ENCODE measurements at places on chromosomes 12 and 14.

DNA sequence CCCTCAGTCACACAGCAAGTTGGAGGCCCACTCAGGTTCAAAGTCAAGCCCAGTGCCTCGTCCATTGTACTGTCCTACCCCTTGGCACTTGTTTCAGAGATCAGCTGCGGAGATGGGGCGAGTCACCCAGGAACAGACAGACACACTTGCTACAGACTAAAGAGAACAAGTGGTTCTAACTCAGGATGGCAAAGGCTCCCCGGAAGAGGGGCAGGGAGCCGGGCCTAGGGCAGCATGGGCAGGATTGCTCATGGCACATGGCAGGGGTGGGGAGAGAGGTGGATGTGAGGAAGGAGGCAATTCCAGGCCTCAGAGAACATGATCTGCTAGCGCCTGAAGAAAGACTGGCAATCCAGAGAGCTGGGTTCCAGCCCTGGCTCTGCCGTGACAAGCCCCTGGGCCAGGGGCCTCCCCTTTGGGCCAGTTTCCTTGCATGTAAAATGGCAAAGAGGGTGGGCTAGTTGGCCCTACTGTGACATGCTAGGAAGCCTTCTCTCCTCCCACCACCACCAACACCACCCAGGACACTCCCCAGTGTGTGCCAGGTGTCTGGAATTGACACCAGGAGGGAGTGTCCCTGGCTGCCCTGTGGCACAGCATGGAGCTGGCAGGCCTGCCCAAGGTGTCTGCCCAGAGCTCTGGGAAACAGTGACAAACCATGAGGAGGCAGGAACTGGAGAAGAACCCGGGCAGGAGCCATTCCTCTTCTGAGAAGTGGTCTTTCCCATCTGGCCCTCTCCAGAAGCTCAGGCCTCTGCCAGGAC, 24.0 kb upstream of the IRF2BPL start:
- H3K36me3 ChIP-seq: no peaks in the 10 kb centered on the region
- H3K4me1 ChIP-seq: peaks cover 8% of the 10 kb centered on the region
- no peak overlapping the region for H3K4me3 ChIP-seq
- no peak overlapping the region for H3K27ac ChIP-seq
- no peaks in the 10 kb centered on the region for H3K27me3 ChIP-seq

DNA sequence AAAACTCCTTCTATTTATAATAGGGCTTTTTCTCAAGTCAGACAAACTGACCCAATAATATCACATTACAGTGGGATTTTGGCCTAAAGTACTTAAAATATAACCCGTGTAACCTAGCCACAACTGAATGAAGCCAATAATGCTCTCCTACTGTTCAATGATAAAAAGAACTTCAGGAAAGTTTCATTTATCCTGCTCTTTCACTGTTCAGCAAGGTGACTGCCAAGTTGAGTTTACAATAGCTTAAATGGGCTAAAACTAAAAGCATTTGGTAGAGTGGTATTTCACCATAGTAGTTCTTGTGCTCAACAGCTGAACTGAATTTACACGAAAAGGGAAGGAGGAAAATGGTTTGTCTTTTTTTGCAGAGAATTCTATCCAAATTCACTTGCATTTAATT, 49.8 kb downstream of the CNTN1 start:
- no peak for DNase-seq
- H3K4me3 ChIP-seq: no peak overlapping the region
- H3K4me1 ChIP-seq: no peaks in the 10 kb centered on the region
- no peak overlapping the region for H3K27ac ChIP-seq
- H3K36me3 ChIP-seq: no peaks in the 10 kb centered on the region

- no peaks in the 10 kb centered on the region for H3K27me3 ChIP-seq
- peaks cover 14% of the 10 kb centered on the region for H3K4me1 ChIP-seq
- H3K27ac ChIP-seq: no peak overlapping the region
- peaks cover 12% of the 10 kb centered on the region for H3K36me3 ChIP-seq
These were observed 20.4 kb downstream of the VASH1 start for GRCh38 chr14:76781648-76782051.

DNA sequence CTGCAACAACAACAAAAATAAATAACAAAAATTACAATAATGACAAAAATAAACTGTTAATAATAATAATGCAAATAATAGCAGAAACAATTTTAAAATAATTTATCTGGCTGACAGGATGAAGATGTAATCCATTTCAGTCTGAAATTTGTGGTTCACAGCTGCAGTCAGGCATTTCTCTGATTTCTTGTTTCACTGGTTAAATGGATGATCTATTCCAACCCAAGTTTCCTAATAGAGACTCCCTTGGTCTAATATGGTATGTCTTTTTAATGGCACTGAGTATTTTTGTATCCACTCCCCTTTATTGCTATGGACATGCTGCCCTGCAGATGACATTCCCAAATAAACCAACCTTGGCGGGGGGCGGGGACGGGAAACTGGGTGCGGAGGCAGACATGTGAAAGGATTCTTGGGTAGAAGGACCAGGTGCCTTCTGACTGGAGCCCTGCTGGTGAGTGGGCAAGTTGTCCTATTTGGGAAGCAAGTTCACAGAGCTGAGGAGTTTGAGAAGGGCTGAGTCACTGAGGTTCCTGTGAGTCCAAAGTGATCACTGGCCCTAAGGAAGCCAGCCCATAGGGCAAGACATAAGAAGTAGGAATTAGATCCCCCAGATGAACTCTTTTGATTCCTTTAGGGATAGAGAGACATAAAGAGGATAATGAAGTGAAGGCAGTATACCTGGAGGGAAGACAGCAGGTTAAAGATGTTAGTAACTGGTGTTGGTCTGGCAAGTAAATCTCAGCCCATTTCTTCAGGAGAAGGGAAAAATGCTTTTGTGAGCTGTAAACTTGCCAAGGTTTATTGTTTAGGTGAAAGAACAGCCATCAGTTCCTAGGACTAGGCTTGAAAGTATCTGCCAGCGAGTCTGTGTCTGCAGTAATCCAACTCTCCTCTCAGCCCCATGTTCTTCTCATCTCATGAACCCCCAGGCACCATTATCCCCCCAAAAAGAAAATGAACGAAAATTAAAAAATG, 14.5 kb downstream of the FOXG1 start:
- no peaks in the 10 kb centered on the region for H3K4me1 ChIP-seq
- no peak for DNase-seq
- no peak overlapping the region for H3K27ac ChIP-seq
- peaks cover 7% of the 10 kb centered on the region for H3K27me3 ChIP-seq
- no peak overlapping the region for H3K4me3 ChIP-seq

GRCh38 chr14:94850309-94851211, 80.6 kb upstream of the GSC start:
- H3K27ac ChIP-seq: no peak overlapping the region
- no peaks in the 10 kb centered on the region for H3K4me1 ChIP-seq
- DNase-seq: no peak
- no peak overlapping the region for H3K4me3 ChIP-seq
- H3K27me3 ChIP-seq: no peaks in the 10 kb centered on the region
- no peaks in the 10 kb centered on the region for H3K36me3 ChIP-seq

DNA sequence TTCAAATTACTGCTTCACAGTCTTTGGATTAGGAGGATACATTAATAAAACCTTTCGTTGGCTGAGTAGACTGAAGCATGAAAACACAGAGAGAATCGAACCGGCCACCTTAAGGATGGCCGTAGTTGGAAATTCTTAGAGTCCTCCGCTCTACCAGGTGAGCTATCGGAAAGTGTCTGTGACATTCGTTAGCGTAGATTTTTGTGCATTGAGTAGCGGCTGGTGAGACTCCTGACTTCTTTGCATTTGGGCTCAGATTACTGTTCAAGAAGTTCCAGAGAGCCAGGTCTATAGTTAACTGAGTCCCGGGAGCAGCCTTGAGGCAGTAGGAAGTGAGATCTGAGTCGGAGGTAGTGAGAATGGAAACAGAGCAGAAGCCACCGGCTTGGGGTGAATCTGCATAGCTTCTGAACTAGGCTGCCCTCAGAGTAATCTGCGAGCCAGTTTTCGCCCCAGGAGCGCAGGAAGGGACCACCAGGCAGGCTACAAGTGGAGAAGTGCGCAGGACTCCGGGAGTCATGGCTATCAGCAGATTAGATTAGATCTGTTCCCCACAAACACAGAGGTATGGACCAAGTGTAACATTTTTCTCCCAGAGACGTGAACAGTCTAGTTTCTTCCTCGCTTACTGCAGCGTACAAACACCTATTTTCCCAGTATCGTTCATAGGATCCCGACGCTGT, 11.0 kb downstream of the OR6S1 start:
- peak overlapping the region; percentile 44 for H3K4me3 ChIP-seq
- peaks cover 4% of the 10 kb centered on the region for H3K27me3 ChIP-seq
- H3K36me3 ChIP-seq: no peaks in the 10 kb centered on the region
- H3K27ac ChIP-seq: no peak overlapping the region

DNA sequence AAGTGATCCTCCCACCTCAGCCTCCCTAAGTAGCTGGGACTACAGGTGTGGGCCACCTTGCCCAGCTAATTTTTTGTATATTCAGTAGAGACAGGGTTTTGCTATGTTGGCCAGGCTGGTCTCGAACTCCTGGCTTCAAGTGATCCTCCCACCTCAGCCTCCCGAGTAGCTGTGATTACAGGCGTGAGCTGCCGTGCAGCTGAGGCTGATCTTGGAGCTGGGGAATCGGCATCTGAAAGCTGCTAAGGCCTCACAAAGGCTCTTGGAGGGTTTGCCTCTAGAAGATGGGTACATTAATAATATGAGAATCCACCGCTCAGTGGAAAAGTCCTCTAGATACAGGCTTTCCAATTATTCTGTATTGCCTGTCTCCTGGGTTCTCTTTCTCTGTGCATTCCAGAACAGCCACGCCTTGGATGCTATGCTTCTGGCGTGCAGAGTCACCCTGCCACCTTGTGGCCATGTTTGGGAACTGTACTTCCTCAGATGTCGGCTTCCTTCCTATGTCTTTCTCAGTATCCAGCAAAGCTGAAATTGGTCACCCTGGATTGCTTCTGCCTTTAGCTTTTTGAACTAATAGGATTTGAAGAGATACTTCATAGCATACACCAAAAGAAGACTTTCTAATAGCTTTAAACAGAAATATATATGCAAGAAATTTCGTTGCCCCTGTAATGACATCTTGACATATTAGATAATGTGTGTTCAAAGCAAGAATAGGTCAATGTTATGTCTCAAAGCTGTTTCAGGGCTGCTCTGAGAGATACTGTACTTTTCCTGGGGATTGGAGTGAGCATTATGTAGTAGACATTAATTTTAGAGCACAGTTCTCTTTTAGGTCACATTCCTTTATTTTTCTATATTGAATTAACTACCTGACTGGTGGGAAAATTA, 75.4 kb downstream of the SNAPC1 start:
- no peaks in the 10 kb centered on the region for H3K4me1 ChIP-seq
- no peaks in the 10 kb centered on the region for H3K27me3 ChIP-seq
- no peak overlapping the region for H3K27ac ChIP-seq
- peak; percentile 61 for DNase-seq
- no peak overlapping the region for H3K4me3 ChIP-seq

DNA sequence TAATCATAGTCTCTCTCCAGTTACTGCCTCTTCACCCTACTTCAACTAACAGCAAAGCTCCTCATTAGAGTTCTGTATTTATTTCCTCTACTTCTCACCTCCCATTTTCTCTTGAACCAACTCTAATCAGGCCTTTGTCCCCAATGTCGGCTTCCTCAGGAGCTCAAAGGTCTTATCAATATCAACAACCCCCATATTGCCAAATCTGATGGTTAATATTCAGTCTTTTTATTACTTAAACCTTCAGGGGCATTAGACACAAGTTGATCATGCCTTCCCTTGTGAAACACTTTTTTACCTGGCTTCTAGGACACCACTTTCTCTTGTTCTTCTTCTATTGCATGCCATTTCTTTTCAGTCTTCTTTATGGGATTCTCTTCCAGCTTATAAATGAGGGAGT, 509.0 kb downstream of the NELL2 start:
- H3K27ac ChIP-seq: no peak overlapping the region
- H3K36me3 ChIP-seq: no peaks in the 10 kb centered on the region
- H3K4me1 ChIP-seq: no peaks in the 10 kb centered on the region
- DNase-seq: no peak
